ENCODE measurements at places on chromosomes 12 and 14.

GRCh38 chr14:23513005-23513817 lies 38.4 kb downstream of the ZFHX2 start:
- no peak for DNase-seq

- DNase-seq: no peak
These were observed 1.5 kb upstream of the SERPINA4 start for GRCh38 chr14:94559638-94560290.

DNA sequence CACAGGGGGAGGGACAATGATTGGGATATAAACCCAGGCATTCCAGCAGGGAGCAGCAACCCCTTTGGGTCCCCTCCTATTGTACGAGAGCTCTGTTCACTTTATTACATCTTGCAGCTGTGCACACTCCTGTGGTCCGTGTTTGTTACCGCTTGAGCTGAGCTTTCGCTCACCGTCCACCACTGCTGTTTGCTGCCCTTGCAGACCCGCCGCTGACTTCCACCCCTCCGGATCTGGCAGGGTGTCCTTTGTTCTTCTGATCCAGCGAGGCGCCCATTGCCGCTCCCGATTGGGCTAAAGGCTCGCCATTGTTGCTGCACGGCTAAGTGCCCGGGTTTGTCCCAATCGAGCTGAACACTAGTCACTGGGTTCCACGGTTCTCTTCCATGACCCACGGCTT lies 64.1 kb downstream of the E2F7 start:
- DNase-seq: no peak

DNA sequence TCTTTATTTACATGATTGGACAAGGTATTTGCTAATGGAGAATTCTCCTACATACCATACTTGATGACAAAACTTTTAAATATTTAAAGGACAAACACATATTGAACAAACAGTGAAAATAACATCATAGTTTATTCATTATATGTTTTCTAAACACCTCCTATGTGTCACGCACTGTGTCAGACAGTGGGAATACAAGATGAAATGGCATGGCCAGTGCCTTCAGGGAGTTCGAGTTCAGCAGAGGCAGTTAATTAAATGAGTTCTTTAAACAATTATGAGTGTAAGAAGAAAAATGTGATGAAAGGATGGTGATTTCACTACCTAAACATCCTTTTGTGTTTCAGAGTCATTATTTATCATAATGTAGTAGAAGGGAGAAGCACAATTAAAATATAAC lies 159.8 kb downstream of the KCNH5 start:
- no peak for DNase-seq

DNA sequence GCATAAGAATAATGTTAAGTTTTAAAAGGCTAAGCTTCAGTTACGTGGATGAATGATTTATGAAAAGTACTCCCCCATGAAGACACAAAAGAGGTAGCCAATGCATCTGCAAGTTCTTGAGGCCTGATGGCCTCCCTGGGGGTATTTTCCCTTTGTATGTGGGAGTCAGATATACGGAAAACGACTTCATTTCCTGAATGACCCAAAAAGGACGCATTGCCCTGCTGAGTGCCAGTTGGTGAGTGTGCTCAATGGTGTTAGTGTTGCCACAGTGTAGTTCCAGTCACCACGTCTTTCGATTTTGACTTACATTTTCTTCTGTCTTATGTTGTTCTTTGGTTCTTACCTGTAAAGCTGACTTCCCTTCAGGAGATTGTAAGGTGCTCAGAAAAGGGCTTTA lies 8.0 kb downstream of the ETV6 start:
- DNase-seq: peak; percentile 88

DNA sequence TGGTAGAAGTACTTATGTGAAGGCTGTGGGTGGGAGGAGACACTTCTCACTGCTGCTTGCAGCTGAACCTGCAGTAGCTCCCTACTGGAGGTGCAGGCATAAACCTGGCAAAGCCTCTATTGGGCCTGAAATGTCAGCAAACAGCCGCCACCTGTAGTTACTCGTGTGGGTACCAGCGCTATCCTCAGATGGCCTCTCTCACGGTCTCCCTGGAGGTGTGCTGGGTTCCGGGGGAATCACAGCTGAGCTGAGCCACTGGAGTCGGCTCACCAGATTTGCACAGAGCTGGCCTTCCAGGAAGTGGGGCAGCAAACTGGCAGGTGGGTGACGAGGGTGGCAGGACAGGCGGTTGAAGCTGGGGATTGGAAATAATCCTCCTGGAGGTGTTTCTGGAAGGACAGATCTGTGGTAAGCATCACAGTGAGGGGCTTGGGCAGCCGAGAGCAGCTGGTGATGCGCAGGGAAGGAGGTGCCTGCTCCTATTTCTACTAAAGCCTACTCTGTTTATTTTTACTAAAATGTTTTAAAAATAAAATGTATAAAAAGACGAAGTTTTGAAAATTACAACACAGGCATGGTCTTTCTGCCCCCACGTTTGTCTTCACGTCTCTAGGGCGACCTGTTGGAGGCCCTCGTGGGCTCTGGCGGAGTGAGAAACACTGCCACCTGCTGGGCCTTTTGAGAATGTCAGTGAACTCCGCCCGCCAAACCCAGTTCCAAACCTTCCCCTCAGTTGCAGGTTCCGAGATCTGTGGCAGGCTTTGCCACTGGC lies 67.8 kb upstream of the PLEKHG3 start:
- peak; percentile 79 for DNase-seq

DNA sequence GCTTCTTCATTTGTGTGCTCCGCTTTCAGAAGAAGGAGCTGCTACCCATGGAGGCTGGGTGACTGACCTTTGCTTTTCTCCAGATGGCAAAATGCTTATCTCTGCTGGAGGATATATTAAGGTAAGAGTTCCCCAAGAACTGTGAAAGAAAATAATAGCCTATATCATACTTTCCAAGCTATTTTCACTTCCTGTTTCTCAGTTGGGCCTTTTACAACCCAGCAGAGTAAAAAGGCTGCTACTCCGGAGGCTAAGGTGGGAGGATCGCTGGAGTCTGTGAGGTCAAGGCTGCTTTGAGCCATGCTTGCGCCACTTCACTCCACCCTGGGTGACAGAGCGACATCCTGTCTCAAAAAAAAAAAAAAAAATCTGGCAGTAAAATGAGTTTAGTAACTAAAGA lies 82.1 kb downstream of the APAF1 start:
- peak; percentile 7 for DNase-seq

GRCh38 chr12:58877243-58877743 lies 43.0 kb downstream of the LRIG3 start:
- DNase-seq: no peak

- DNase-seq: peak; percentile 67
These were observed 18.6 kb downstream of the LGMN start for GRCh38 chr14:92729634-92730358.

DNA sequence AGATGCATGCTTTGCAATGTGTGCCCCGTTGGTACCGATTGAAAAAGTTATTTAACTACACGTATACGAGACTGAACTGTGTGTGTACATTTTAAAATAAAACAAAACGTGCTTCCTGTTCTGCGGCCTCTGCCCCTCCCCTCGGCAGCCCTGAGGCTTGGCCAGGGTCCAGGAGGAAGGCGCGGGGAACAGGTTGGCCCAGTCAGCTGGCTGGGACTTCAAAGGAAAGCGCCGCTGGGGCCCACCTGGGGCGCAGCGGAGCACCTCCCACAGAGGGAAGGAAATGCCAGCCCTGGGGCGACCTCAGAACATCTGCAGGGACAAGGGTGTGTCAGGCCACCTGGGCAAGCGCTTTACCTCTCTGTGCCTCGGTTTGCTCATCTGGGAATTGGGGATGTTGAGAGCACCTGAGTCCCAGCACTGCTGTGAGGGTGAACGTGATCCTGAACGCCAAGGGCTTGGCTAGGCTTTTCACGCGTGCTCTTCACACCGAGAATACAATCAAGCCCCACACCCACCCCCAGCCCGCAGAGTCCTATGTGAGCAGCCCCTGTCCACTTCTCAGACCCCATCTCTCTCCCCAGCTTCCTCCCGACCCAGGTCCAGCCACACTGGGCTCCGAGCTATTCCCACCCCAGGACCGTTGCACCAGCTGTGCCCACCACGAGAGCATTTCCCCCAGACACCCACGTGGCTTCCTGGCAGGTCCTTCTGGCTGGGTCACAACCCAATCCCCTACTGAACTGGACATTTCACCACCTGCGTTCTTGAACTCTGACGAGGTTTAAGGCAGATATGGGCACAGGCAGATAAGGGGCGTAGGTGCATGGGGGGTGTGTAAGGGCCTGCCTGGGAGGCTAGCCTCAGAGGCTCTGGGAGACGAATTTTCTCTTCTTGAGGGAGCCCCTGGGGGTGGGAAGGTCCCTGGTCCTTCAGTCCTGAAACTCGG lies 41.9 kb upstream of the NCOR2 start:
- DNase-seq: peak; percentile 38

DNA sequence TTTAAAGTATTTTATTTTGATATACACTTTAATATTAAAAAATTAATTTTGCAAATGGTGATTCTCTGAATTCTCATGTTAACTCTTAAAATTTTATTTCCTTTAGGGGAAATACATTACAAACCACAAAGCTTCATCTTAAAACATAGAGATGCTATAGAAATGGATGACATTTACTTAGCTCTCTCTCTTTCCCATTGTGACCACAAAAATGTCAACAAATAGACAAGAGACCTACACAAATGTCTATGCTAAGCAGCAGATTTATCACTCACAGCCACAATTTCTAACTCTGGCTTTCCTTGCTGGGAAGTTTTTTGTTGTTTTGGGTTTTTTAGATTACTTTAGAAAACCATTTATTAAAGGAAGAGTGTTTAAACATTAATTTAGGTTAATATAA lies 19.9 kb upstream of the PHC1 start:
- no peak for DNase-seq

DNA sequence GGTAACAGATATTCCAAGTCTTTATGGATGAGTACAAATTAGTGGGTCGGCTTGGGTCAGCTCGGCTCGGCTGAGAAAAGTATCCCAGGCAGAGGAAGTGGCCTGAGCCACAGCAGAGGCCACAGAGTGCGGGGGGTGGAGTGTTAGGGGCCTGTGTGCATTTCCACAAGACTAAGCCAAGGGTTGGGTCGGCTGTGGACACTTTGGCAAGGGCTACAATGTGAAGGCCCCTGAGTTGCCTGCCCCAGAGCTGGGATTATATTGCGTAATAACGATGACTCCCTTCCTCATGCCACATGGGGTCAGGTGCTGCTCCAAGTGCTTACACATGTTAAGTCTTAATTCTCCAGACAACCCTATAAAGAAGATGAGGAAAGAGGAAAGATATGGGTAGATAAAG lies 11.4 kb downstream of the EVL start:
- DNase-seq: peak; percentile 73

- DNase-seq: no peak
These were observed 61.4 kb upstream of the IFNG-AS1 start for GRCh38 chr12:67927815-67928214.

- DNase-seq: no peak
These were observed 340.6 kb downstream of the PRKD1 start for GRCh38 chr14:29587046-29587445.

DNA sequence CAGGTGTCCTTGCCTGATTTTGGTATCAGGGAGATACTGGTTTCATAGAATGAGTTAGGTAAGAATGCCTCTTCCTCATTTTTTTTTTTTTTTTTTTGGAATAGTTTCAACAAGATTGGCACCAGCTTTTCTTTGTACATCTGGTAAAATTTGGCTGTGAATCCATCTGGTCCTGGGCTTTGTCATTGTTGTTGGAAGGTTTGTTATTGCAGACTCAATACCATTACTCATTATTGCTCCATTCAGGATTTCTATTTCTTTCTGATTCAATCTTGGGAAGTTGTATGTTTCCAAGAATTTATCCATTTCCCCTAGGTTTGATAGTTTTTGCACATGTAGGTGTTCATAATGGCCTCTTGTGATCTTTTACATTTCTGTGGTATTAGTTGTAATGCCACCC lies 126.0 kb upstream of the KITLG start:
- no peak for DNase-seq

Measured in suppressor macrophage treated with lipopolysaccharide for 1 hour (primary cell).